ENCODE measurements at places on chromosomes 2 and 18. TPM values are rescaled to one million over a fixed set of nuclear protein-coding genes. Genes with fewer than 3 reads are reported as not detected.

The DTNA gene
- 90.1 TPM for polyA plus RNA-seq

The RAX gene
- not detected for polyA plus RNA-seq

The DPP10 gene
- 0.32 TPM for polyA plus RNA-seq

The CREG2 gene
- polyA plus RNA-seq, result 3.9 TPM

The MC5R gene
- polyA plus RNA-seq, result 3.1 TPM

The LRRTM1 gene
- polyA plus RNA-seq, result 0.34 TPM

The SERPINB10 gene
- 0.27 TPM for polyA plus RNA-seq

The IRS1 gene
- 11.9 TPM for polyA plus RNA-seq

The ASXL3 gene
- 5.3 TPM for polyA plus RNA-seq

The SPC25 gene
- 7.5 TPM for polyA plus RNA-seq

The SULT1C2 gene
- 1.3 TPM for polyA plus RNA-seq

The ANKRD62 gene
- not detected for polyA plus RNA-seq

The RAB6D gene
- 1.2 TPM for polyA plus RNA-seq

The TMEM87B gene
- 11.8 TPM for polyA plus RNA-seq
